Left ventricle myocardium superior (tissue), 1 donor: ENCODE measurements at places on chromosomes 7 and 10. TPM values are rescaled to one million over a fixed set of nuclear protein-coding genes. Genes with fewer than 3 reads are reported as not detected.

Gene ANK3
- 188 TPM for total RNA-seq

Gene CBX3
- total RNA-seq = 61.3 TPM

Gene GRID2IP
- total RNA-seq = not detected

Gene ADGRA1
- total RNA-seq = not detected

Gene CALY
- total RNA-seq = not detected

Gene TMED4
- total RNA-seq = 56.7 TPM

Gene BTBD16
- total RNA-seq = not detected

Gene AGAP5
- 3.2 TPM for total RNA-seq

Gene NODAL
- not detected for total RNA-seq

Gene KCP
- 0.12 TPM for total RNA-seq

Gene AGAP9
- total RNA-seq = 2.3 TPM

Gene FIS1
- 326 TPM for total RNA-seq

Gene EN2
- not detected for total RNA-seq

Gene TPK1
- total RNA-seq = 4.9 TPM

Gene STEAP1
- 1.5 TPM for total RNA-seq

Gene TMEM139
- 20.3 TPM for total RNA-seq

Gene FGFBP3
- total RNA-seq = 0.27 TPM

Gene CALML3
- total RNA-seq = not detected

Gene OIT3
- not detected for total RNA-seq
